ENCODE measurements at places on chromosomes 7 and 10.

GRCh38 chr10:74824900-74825370 is 1.5 kb upstream of the KAT6B start:
- peak; percentile 35 for DNase-seq

- no peak for DNase-seq
These were observed 8.3 kb upstream of the ZNF783 start for GRCh38 chr7:149253665-149254064.

GRCh38 chr7:100719523-100720278 is 567 bp upstream of the EPO start:
- DNase-seq = no peak

DNA sequence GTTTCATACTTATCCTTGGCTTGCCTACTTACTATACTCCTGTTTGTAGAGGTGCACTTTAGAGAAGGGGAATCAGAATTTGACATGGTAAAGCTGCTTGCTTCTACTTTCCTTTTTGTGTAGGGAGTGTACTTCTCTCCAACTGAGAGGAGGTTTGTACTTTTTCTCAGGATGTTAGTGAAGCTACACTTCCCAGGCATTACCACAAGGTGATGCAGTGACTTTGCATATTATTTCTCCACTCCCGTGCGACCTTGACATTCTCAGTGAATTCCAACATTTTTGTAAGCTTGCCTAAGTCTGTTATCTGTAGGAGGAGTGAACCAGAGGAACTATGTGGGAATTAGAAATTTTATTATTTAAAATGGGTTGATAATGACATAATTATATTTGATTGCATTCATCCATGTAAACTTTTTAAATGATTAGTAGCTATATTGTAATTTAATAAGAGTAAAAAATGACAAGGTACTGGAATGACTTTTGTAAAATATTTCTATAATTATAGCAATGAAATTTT is 5.2 kb downstream of the TAX1BP1 start:
- DNase-seq = peak; percentile 44

DNA sequence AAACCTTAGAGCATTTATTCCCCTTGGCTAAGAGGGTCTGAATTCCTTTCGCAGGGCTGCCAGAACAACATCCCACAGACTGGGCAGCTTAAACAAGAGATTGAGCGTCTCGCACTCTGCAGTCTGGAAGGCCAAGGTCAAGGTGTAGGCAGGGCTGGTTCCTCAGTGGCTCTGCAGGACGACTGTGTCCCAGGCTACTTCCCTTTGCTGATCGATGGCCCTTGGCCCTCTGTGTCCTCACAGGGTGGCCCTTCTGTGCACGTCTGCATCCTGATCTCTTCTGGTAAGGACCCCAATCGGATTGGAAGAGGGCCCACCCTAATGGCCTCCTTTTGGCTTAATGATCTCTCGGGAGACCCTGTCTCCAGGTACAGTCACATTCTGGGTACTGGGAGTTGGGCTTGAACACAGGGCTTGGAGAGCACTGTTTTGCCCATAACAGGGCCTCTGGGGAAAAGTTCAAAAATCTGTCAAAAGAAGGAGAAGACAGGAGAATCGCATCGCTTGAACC is 35.1 kb upstream of the DNAJB6 start:
- no peak for DNase-seq

GRCh38 chr10:60896033-60896432 is 48.0 kb downstream of the RHOBTB1 start:
- no peak for DNase-seq

- no peak for DNase-seq
These were observed 31.2 kb downstream of the TRRAP start for GRCh38 chr7:98909487-98909886.

DNA sequence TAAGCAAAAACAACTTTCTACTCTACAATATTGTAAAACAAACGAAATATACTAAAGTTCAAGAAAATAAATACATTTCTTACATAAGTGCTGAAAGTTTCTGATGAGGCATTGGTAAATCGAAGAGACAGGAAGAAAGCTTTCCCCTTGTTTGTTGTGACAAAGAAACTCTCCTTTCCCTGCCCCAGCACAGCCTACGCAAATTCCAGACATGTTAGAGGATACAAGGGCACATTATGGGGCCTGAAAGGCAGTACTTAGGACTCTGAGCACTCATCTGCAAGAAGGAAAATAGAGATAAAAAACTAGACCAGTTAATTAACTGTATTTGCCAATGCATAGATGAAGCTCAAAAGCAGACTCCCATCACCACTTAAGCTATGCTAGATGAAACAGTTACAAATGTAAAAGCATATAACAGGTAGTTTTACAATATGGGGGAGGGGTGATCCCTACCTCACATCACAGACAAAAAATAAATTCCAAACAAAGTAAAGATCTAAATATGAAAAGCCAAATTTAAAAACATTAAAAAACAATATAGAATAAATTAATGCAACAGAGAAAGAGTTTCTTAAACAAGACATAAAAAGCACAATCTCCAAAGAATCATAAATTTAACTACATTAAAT is 21.8 kb downstream of the ARHGAP19 start:
- no peak for DNase-seq

DNA sequence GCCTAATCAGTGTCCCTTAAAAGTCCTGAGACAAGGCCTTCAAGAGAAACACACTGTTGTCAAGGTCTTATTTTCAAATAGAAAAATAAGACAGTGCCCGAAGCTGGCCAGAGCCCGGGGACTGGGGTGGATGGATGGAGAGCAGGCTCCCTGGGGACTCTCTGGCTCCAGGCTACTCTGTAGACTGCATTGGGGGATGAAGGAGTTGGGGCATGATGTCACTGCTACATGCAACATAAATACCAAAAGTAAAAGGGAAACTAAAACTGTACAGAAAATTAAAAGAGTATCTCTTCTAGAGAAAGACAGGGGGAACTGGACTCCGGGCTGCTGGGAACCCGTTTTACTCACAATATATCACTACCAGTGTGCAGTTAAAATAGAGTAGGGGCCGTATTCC is 629.8 kb downstream of the KCNMA1 start:
- peak; percentile 56 for DNase-seq

DNA sequence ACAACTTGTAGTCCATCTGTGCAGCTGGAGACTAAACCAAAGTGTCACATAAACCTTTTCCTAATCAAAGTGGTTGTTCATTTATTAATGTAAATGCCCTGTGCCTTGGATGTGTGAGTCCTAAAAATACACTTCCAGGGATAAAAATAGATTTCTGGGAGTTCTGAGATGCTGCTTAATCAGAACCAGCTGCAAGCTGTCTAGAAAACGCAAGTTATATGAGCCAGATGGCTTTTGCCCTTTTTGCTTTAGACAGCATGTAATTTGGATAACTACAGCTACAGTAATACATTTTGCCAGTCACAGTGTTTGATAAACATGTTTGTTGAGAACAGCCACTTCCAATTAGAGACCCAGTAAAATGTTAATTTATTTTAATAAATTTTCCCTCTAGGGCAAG is 185.1 kb upstream of the PRPS1L1 start:
- no peak for DNase-seq

DNA sequence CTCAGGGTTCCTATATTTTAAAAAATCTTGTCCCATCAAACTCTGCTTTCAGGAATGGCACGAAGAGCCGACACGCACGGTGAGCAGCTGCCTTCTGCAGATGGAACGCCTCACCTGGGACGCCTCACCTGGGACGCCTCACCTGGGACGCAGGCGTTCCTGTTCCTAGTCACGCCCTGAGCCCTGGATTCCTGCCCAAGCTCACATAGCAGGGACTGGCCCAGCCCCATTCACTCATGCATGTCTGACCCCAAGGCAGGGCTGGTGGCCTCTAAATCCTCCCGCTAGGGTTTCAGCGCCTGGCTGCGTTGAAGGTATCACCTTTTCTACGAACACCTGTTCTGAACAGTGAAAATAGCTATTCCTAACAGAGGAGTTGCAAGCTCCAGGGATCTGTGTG is 49.8 kb downstream of the CARD11 start:
- no peak for DNase-seq

DNA sequence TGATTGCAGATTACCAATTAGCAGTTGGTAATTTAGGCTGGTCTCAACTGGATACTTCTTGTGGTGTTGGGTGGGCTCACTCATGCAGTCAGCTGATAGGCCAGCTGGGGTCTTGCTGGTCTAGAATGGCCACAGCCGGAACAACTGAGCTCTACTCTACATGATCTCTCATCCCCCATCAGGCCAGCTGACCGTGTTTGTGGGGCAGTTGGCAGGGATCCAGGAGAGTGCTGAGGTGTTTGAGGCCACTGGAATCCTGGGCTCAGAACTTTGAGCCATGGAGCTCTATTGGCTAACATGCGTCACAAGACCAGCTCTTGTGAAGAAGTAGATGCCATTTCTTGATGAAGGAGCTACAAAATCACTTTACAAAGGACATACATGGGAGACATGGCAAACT is 242.4 kb downstream of the GFRA1 start:
- no peak for DNase-seq

GRCh38 chr10:97542169-97543024 is 30.2 kb upstream of the ANKRD2 start:
- peak; percentile 80 for DNase-seq

GRCh38 chr10:127159648-127160245 is 36.6 kb downstream of the INSYN2A start:
- no peak for DNase-seq

Measured in suppressor macrophage treated with lipopolysaccharide for 4 hours (primary cell).